ENCODE measurements at places on chromosomes 3 and 15.
A peak's percentile ranks its signal among the peaks of the same experiment; 100 is the strongest.

- DNase-seq: no peak
Observed at GRCh38 chr3:166685246-166685645, 694.9 kb downstream of the ZBBX start.

DNA sequence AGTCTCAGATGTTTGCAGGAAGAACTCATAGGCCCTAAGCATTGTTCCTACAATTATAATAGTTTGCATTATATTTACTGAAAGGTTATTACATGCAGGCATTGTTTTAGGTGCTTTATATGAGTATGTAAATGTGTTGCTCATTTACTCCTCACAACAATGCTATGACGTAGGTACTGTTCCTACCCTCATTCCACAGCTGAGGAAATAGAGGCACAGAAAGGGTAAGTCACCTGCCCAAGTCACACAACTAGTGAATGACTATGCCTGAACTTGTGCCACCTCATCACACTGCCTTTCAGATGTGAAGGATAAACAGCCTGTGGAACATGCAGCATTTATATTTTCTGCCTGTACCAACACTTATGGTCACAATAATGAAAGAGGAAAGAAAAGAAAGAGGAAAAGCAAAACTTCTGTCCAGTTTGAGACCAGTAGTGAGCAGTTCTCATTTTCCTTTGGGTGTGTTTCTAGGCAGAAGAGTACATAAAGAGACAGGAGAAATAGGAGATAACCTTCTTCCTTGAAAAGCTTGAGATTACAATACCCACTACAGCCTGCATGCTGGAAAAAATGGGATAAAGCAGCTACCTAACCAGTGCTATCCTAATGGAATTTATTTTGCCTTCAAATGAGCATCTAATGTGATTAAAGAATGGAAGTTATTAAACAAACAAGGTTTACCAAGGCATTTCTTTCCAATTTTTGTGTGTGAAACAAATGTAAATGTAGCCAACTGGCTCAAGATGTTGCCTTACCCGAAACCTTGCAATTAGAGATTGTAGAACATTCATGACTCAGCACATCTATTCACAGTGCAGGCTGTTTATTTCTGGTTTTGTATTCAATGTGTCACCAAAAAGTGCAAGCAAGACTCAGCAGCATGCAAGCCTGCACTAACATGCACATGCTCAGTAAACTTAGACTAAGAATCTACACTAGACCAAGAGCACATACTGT lies 20.5 kb upstream of the ENTPD3 start:
- no peak for DNase-seq

DNA sequence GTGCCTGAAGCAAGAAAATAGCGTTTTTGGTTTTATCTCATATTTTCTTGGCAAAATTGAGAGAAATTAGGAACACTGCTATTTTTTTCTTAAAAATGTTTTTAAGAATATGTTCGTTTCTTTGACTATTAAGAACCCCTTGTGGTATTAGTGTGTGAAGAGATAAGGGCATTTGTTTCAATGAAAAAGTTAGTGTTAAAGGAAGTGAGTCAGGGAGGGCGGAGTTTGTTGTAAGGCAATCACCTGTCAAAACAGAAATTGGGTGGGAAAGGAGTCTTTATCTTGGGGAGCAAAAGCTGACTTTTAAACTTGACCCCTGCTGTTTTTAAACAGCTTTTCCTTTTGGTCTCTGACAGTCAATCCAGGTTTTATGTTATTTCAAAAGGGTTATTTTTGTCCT lies 4.2 kb downstream of the RAP2B start:
- peak; percentile 17 for DNase-seq

GRCh38 chr15:69482686-69483256 lies 30.2 kb downstream of the RPLP1 start:
- no peak for DNase-seq

GRCh38 chr15:32967521-32967920 lies 227.0 kb downstream of the FMN1 start:
- no peak for DNase-seq

GRCh38 chr3:175005193-175005592 lies 146.1 kb downstream of the NAALADL2 start:
- DNase-seq: no peak

GRCh38 chr3:120369037-120369467 lies 19.9 kb upstream of the LRRC58 start:
- no peak for DNase-seq

GRCh38 chr15:94749811-94750617 lies 518.7 kb downstream of the MCTP2 start:
- no peak for DNase-seq

DNA sequence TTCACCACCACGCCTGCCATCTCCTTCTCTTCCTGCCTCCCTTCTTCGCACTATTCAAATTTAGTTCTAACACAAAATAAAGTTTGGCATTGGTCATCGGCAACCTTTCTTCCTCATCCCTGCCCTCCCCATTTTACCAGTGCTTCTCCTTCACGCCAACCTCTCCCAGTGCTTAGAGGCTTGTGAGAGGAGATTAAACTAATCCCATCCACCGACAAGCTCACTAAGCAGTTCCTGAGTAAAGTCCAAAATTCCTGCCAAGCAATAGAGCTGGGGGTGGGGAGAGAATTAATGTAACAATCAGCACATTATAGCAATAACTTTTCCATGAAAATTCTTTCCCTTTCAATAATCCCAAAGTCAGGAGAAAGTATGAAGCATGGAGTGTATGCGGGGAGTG lies 157.4 kb upstream of the GMNC start:
- DNase-seq: no peak

DNA sequence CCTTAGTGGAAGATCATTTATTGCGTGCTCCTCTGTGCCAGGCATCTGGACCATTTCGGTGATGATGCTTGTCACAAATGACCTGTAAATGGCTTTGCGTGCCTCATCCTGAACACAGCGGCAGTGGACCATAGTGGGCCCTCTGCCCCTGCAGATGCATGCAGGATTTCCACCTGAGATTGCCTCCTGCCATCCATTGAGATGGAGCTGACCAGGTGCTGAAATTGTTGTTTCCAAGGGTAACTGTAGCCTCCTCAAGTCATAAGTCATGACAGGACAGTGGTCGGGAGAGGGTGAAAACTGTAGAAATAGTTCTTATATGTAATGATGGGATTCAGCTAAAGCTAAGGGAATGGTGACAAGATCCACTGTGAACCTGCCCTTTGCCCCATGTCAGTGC lies 35.5 kb downstream of the CLSTN2 start:
- DNase-seq: no peak

DNA sequence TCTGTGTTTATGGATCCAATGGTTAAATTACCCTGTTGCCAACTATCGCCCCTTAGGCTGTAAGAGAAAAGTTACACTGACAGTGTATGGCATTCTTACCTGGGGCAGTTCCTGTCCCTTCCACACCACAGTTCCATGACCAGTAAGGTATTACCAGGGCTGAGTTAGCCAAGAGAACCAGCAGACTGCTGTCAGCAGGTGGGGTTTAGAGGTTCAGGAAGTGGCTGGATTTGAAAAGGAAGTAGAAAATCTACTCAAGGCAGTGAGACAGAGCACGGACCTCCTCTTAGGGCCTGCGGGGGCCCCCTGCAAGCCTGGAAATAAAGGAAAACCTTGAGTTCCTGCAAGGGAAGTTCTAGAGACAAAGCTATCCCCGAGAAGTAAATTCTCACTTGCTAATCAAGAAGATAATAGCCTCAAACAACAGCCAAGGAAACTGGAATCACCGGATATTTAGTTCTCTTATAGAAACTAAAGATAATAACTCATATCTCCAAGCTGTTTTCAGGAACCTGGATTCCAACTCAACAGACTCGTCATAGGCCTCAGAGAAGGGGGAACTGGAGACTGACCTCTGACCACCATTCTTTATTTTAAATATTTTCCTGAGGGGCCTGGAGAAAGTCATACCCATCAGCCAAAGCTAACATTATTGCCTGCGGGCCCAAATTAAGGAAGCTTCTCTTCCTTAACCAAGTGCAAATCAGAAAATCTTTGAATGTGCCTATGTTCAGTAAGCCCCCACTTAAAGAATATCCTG lies 161.7 kb downstream of the ANXA2 start:
- no peak for DNase-seq

DNA sequence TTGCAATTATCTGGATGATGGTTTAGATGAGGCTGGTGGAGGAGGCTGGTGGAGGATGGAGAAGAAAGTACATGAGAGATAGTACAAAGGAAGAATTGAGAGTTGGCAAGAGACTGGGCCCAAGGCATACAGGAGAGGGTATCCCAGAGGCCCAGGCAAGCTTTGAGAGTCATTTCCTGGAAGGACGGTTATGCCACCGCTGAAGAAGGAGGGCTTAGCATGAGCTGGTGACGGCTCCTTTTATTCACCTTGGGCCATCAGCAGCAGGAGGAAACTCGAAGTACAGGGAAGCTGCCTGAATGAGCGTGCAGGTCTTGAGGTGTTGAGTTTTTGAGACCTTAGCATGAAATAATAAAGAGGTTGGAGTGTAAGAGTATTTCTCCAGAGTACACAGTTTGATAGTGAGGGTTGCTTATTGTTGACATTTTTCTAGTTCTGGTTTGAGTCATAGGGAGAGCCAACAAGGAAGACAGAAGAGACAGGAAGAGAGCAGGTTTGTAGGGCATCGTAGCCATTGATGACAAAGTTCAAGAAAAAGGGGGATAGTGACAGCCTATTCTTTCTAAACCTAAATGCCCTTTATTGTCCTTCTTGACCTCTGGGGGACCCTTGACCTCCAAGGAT lies 13.8 kb downstream of the THSD4 start:
- no peak for DNase-seq

GRCh38 chr3:113979916-113980315 lies 32.1 kb downstream of the ZDHHC23 start:
- no peak for DNase-seq

- no peak for DNase-seq
Observed at GRCh38 chr3:168981396-168981795, 682.1 kb downstream of the MECOM start.

GRCh38 chr15:98668566-98669308 lies 20.4 kb downstream of the IGF1R start:
- DNase-seq: no peak

DNA sequence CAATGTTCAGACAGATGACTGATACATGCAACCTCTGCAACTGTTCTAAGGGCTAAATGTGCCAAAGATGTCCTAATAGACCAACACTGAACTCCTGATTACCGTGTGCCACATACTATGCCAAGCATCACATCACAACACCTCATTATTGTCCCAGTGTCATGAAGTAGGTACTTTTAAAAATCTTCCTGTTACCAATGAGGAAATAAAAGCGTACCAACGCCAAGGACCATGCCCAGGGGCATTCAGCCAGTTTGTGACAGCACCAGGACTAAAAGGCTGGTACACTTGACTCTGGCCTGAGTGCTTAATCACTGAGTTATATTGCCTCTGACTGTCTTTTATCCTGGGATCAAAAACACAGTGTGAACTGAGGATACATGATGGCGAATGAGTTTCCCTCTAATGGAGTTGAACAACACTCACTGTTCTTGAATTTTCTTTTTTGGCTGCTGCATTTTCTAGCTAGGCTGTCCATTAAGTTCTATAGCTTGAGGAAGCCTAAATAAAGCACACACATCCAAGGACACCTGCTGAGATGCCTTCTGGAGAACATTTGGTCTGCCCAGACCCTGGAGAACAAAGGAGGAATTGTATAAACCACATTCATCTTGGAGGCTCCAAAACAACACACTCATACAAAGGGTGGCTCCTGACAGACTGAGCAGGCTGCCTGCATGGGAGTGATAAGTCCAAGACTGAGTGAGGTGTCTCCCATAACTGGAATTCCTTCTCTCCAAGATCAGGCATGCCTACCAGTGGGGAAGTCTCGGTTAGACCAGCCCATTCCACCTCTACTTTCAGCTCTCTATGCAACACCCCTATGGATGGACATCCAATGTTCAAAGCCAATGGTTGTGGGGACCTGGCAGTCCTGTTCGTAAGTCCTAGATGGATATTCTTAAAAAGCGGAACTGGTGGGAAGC lies 126.7 kb upstream of the PRICKLE2 start:
- no peak for DNase-seq

DNA sequence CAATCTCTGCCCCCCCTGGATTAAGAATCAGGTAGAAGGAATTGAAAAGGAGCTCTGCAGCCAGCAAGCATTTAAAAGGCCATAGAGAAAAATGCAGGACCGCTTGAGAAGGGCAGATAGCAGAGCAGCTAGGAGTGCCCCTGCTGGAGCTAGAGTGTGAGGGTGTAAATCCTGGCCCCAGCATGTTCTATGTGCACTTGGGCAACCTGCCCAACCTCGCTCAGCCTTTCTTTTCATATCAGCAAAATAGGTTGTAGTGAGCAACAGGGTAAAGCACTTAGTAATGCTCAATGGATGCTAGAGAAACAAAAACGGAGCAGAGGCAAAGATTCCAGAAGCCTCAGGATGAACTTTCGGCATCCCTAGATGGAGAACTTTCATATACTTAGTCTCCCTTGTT lies 25.0 kb upstream of the THBS1 start:
- no peak for DNase-seq

DNA sequence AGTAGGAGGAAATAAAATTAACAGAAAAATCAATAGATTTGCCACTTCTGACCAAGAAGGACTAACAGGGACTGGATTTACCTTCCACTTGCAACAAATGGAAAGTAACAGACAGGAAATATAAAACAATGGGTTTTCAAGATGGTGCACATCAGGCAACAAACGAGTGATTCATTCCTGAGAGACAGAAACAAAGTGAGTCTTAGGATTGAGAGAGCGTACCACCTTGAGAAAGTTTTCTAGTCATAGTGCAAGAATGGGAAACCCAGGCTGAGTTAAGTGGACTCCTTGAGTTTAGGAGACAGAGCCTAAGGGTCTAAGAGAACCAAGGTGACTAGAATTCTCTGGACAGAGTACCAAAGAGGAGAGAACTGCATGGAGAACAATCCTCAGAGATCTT lies 101.7 kb downstream of the PPP2R3A start:
- DNase-seq: no peak

DNA sequence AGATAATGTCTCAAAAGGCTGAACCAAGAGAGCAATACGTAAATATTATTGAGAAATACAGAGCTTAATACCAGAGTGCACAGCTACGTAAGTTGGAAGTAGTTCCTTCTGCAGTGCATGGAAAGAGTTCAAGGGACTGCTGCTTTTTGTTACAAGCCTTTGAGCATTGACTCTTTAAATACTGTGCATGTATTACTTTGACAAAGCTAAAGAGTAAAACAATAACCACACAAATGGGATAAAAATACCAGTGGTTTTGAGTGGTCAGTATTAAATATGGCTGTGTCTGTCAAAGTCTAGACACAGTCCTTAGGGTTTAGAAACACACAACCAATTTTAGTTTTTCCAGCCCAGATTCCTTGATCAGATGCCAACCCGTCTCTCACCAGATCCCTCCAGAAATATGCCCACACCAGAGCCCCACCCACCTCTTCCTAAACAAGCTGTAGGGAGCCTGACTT lies 62.1 kb downstream of the SSR3 start:
- no peak for DNase-seq

- DNase-seq: peak; percentile 12
Observed at GRCh38 chr15:68352401-68353062, 75.0 kb downstream of the FEM1B start.

GRCh38 chr3:196321162-196321561 lies 3.1 kb upstream of the DYNLT2B start:
- DNase-seq: no peak

- DNase-seq: no peak
Observed at GRCh38 chr3:63909431-63909830, 2.8 kb downstream of the SCAANT1 start.

GRCh38 chr3:126508564-126508964 lies 9.0 kb downstream of the UROC1 start:
- DNase-seq: no peak

- DNase-seq: no peak
Observed at GRCh38 chr3:159839561-159840379, 148.9 kb upstream of the IL12A start.

GRCh38 chr15:76386926-76387325 lies 50.4 kb downstream of the ISL2 start:
- no peak for DNase-seq
